ENCODE measurements at places on chromosomes 5 and 9.

DNA sequence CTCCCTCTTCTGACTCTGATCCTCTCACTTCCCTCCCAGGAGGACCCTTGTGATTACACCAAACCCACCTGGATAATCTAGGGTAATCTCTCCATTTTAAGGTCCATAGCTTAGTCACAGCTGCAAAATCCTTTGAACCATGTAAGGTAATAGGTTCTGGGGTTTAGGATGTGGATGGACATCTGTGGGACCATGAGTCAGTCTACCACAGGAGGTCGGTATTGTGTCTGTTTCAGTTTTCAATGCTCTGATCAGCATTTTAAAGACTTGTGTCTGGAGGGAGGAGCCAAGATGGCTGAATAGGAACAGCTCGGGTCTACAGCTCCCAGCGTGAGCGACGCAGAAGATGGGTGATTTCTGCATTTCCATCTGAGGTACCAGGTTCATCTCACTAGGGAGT lies 112.6 kb downstream of the CAVIN4 start:
- no peak for DNase-seq

DNA sequence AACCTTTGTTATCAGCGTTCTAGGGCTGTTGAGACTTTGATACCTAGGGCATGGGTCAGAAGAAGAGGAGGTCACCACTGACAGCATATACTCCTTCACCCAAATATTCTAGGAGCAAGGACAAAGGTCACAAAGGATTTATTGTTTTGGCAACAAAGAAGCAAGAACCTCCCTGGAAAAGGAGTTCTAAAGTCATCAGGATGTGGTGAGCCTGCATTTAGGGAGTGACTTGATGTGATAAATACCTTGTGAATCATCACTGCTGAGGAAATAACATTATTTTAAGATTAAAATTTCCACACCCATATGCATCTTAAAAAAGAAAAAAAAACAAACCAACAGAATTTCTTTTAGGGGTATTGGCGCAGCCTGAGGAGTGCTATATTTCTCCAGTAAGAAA lies 13.9 kb downstream of the IFNA1 start:
- DNase-seq: no peak

DNA sequence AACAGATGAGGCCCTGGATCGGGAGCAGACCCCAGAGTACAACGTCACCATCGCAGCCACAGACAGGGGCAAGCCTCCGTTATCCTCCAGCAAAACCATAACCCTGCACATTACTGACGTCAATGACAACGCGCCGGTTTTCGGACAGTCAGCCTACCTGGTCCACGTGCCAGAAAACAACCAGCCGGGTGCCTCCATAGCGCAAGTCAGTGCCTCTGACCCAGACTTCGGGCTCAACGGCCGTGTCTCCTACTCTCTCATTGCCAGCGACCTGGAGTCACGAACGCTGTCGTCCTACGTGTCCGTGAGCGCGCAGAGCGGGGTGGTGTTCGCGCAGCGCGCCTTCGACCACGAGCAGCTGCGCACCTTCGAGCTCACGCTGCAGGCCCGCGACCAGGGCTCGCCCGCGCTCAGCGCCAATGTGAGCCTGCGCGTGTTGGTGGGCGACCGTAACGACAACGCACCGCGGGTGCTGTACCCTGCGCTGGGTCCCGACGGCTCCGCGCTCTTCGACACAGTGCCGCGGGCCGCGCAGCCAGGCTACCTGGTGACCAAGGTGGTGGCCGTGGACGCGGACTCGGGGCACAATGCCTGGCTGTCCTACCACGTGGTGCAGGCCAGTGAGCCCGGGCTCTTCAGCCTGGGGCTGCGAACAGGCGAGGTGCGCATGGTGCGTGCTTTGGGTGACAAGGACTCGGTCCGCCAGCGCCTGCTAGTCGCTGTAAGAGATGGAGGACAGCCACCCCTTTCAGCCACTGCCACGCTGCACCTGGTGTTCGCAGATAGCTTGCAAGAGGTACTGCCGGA lies 1.6 kb upstream of the PCDHGA11 start:
- DNase-seq: no peak

DNA sequence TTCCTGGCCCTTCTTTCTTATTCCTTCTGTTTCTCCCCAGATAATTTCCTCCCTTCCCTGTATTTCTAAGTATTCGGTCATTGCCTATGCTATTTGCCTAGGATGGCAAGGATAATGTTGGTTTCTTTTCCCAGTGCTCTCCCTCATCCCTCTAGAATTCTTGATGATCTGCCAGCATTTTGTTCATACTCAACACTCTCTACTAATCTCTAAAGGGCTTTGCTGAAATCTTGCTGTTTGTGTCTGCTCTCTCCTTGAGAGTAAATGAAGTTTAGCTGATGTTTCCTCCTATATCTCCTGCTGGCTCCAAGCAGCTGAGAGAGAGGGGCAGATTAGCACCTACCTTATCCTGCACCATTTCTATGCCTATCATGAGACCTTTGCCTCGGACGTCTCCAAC lies 38.1 kb downstream of the AGXT2 start:
- no peak for DNase-seq

DNA sequence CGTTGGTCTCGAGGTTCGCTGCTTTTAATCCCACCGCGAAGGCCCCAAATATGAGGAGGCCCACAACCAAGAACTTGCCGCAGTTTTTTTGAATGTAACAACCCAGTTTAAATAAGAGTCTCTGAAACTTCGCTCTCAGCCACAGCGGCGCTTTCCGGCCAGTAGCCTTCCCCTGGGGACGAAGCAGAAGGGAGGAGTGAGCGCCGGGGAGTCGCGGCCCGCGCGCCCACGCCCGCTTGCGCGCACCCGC lies 10.4 kb downstream of the PTCH1 start:
- no peak for DNase-seq

DNA sequence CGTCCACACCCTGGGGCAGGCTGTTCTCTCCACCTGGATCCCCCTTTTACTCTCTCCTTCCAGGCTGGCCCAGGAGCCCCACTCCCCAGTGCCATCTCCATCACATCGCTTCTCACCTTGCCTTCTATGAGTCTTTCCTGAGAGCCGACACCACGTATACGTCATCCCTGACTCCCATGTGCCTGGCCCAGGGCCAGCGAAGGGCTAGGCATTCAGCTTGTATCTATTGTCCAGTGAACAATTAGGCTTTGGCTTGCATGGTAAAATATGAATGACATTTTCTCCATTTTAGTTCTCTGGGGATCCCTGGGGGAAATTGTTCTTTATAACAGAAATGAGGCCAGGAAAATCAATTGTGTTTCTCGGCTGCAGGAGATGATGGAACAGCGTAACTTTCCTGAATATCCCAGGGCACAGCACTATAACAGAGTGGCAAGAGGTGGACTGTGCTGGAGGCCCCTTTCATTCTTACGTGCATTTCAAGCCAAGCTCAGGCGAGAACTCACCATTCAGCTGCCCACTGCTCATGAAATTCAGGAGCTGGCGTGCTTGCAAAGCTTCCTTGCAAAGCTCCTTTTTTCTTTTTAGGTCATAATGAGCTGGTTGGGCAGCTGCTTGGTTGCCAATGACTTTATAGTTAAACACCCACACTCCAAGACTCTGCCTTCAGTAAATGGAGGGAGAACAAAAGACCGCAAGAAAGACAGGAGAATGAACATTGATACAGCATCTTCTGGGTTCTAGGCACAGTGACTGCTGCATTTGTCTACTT lies 37.7 kb downstream of the NSG2 start:
- DNase-seq: no peak

DNA sequence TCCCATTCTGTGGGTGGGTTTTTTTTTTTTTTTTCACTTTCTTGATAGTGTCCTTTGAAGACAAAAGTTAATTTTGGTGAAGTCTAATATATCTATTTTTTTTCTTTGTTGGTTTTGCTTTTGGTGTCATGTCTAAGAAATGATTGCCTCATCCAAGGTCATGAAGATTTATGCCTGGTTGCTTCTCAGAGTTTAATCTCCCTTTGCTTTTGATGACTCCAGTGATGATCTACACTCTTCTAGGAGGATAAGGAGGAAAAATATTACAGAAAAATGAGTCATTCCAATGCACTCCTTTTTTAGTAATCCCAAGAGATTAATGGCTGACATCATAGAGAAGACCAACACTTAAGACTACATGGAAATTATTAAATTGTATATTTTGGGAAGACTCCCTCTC lies 79.7 kb upstream of the ICE1 start:
- no peak for DNase-seq

DNA sequence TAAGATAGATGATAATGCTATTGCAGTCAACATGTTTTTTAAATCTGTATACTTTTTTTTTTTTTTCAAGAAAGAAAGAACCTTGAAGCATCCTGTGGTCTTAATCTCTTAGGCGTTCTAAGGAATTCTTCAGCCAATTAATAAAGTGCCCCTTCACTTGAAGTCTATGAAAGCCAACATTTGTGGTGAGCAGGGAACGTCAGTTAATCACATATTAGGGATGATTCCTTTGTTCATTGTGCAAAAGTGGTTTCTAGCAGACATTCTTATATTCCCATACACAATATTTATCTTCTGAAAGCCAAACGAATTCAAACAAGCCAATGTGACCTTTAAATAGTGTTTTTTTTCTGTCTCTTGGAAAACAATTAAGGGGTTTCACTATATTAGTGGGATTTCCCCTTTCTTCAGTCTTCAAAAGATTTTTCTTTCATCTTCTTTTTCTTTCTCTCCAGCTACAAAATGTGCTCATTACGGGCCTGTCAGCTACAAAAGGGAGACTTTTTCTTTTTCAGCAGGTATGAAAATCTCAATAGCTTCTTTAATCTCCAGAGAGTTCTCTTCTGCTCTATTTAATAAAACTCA lies 40.1 kb downstream of the TMEM167A start:
- no peak for DNase-seq

GRCh38 chr9:128045831-128046230 lies 21.3 kb downstream of the NAIF1 start:
- no peak for DNase-seq

DNA sequence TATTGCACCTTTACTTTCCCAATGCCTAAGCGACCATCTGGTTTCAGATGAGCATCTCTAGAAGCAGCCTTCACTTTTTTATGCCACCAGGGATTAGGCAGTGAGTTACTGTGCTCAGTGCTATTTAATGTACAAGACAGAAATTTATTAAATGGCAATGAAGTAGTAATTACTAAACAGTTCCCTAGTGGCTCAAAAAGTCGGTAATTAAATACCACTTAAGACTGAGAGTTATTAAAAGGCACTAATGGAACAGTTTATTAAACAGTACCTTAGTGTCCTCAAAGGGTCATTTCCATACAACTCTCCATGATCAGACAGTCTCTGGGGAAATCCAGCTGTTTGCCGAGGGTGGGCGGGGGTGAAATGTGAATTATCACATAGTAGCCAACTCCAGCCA lies 42.3 kb downstream of the LHFPL2 start:
- no peak for DNase-seq

- DNase-seq: peak; percentile 73
These were observed 558 bp downstream of the SHROOM1 start for GRCh38 chr5:132829742-132830435.

DNA sequence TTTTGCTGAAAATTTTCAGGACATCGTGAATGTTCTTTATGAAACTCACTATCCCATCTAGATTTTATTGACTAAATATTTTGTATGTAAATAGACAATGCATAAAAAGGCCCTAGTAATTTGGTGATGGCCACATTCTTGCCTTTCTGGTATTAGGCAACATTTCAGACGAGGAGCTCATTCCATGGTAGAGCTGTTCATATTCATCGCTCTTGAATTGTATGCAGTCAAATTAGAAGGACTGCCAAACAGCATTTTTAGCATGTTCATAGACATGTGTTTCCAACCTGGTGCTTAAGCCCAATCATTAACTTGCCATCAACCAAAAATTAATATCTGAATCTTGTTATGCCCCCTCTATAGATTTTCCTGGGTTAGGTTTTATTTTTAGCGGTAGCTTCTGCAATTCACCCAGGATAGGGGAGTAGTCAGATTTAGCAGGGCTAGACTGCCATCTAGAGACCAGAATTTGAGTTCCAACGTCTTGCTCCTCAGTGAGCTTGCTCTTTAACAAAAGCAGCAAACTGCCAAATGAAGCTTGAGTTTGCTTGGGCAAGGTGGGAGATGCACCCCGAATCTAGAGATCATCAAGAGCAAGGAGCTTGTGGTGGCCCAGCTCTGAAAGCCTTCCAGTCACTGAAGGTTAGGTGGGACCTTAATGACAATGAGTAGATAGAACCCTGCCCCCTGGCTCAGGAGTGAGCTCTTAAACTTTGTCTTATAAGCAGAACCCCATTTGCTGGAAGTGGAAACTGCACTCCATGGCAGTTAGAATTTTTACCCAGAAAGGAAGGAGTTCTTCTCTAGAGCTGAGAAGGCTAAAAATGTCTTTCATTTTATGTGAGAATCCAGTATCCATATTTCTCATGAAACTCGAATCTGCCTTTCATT lies 456.2 kb downstream of the RASEF start:
- no peak for DNase-seq

- DNase-seq: no peak
These were observed 693.2 kb upstream of the FTMT start for GRCh38 chr5:121158451-121158850.

DNA sequence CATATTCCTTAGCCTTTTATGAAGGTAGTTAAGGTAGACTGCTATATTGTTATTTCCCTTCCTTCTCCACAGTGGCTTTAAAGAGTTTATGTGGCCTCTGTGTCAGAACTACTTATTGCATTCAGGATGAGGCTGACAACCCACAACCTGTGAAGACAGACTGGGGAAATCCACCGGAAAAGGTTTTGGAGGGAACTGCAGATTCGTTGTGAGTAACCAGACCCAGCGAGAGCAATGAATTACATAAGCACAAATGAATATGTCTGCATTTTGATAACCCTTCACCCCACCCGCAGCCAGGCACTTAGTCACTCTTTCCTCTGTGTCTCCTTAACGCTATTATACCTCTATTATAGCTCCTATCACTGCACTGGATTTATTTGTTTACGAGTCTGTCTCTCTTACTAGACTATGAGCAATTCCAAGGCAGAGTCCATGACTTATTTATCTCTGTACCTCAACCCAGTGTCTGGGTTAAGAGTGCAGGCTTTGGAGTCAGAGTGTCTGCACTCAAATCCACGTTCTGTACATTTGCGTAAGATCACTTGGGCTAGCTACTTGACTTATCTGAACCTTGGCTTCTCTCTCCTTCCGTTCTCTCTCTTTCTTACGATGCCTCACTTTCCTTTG lies 19.2 kb downstream of the KCTD16 start:
- peak; percentile 73 for DNase-seq

DNA sequence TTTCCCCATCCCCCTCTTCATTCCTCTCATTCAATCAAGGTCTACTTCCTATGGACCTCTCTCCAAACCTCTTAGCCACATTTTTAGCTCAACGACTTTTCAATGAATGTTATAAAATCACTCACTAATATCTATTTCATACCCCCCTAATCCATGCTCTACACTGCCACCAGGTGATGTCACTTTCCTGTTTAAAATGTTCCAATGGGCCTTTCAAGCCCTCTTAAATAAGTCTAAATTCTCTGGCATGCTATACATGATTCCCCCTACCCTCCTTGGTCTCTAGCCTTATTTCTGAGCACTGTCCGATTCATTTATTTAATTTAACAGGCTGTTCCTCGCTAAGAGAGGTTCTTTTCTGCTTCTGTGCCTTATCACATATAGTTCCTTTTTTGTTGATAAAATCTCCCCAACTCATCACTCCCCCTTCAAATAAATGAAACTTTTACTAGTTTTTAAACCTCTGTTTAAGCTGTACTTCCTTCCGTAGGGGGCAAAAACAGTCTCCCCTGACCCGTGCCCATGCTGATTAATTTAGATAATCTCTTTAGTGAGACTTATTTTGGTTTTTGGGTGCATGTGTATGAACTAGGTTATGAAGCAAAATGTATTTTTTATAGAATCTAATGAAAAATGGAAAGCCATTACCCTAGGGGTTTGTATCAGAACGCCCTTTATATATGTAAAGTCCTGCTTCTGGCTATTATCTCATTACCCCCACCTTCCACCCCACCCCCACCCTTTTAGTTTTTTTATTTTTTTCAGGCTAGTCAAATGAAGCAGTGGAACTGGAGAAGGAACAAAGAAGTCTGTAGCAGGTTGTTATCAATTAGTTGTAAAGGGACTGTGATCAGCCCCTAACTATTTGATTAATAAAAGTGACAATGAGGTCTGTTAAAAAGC lies 9.0 kb downstream of the ABHD17B start:
- DNase-seq: no peak

Measured in activated CD8-positive, alpha-beta memory T cell treated with anti-CD3 and anti-CD28 coated beads, Interleukin-2, amount 50 U/mL, for 4 hours (primary cell).